Common myeloid progenitor, CD34-positive (primary cell): ENCODE measurements at places on chromosomes 11 and 22.

DNA sequence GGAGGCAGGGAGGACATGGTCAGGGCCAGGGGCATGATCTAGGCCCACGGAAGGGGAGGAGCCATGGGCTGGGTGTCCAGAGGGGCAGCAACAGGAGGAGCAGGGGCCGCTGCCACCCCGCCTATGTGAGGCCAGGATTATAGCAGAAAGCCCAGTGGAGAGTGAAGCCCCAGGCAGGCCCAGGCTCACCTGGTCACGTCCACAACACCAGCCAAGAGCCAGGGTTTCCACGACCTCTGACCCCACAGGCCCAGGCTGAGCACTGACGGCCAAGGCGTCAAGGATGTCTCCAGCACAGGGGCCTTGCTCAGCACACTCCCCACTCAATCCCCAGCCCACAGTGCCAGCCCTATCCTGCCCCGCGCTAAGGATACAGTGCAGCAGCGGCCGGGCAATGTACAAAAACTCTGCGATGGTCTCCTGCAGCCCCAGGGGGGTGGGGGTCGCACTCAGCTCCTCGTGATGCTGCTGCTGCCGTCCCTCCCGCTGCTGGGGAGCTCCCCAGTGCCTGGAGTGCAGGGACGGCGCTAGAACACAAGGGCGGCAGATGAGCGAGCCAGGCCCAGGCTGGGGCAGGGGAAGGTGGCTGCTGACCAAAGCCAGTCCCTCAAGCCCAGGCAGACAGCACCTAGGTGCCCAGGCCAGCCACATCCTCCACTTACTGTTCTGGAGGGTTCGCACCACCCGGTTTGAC, 3.6 kb downstream of the PEX16 start:
- H3K36me3 ChIP-seq, result peaks cover 33% of the 10 kb centered on the region
- no peak overlapping the region for H3K4me3 ChIP-seq
- H3K27me3 ChIP-seq, result no peaks in the 10 kb centered on the region

DNA sequence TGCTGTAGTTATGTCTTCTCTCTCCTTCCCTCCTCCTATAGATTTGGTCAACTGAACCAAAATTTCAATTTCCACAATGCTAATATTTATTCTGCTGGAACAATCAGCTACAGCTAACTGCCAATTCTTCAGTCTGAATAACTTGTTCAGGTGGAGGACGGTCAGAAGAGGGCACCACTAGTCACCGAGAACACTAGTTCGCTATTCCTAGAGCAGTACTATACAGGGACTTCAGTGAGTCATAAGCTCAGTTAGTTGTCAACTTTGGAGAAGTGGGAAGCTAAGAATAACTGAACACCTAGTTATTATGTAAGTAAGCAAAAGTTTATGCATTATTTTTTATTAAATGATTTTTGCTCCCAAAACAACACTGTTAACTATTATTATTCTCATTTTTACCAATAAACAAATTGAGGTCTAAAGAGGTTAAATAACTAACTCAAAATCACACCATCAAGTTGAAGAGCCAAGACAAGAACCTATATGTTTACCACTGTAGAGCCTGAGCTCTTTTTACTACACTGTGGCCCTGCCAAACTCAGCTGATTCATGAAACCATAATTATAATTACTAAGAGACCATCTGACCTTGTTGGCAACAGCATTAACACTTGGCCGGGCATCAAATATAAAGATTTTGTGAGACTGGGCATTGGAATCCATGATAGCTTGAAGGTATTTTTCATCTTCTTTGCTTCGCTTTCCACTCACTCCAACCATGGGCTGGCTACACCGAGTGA, 59.0 kb downstream of the CEP57 start:
- no peaks in the 10 kb centered on the region for H3K27me3 ChIP-seq
- no peak overlapping the region for H3K27ac ChIP-seq
- H3K4me1 ChIP-seq, result no peaks in the 10 kb centered on the region
- DNase-seq, result peak; percentile 70
- peaks cover 5% of the 10 kb centered on the region for H3K36me3 ChIP-seq

DNA sequence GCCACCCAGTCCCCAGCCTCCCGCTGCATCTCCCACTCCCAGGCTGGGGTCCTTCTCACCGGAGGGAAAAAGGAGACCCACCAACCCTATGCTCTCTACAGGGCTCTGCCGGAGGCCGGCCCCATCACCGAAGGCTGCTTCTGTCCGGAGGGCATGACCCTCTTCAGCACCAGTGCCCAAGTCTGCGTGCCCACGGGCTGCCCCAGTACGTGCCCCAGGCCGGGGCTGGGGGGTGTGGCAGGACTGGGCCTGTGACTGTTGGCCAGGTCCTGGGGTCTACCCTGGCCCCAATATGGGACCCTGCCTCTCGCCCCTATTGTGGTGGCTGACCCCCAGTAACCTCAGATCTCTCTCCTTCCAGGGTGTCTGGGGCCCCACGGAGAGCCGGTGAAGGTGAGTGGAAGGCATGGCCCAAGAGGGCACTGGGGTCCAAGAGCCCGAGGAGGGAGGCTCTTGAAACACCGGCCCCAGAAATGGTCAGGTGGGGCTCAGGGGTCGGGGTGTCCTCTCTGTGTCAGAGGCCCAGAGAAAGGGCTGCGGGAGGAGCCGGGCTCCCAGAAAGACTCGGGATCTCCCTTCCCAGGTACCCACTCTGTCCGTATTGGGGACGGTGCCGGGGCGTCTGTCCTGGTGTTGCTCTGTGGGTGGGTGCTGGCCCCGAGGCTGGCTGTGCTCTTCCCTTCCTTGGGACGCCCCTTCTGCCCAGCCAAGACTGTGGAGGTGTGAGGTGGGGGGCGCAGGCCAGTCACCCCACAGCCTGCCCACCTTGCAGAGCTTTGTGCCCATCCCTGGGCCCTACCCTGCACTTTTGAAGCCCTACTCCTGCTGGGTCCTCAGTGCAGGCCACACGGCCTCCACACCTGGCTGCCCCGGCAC, 26.1 kb upstream of the MUC5B start:
- H3K27me3 ChIP-seq, result peaks cover 10% of the 10 kb centered on the region
- no peaks in the 10 kb centered on the region for H3K4me1 ChIP-seq
- H3K4me3 ChIP-seq, result no peak overlapping the region
- no peak for DNase-seq
- no peak overlapping the region for H3K27ac ChIP-seq
- no peaks in the 10 kb centered on the region for H3K36me3 ChIP-seq

GRCh38 chr11:70400643-70401042, 2.3 kb downstream of the CTTN start:
- no peak overlapping the region for H3K4me3 ChIP-seq
- H3K27ac ChIP-seq, result no peak overlapping the region
- H3K4me1 ChIP-seq, result peaks cover 22% of the 10 kb centered on the region
- no peaks in the 10 kb centered on the region for H3K36me3 ChIP-seq

GRCh38 chr11:69352715-69353319, 58.9 kb downstream of the MYEOV start:
- H3K27me3 ChIP-seq, result no peaks in the 10 kb centered on the region
- H3K4me3 ChIP-seq, result no peak overlapping the region
- DNase-seq, result peak; percentile 8
- H3K36me3 ChIP-seq, result no peaks in the 10 kb centered on the region

- no peak overlapping the region for H3K27ac ChIP-seq
- no peak for DNase-seq
- H3K4me1 ChIP-seq, result no peaks in the 10 kb centered on the region
Observed at GRCh38 chr11:59779487-59779886, 24.3 kb downstream of the STX3 start.

GRCh38 chr11:67415501-67416304, at the start of gene CARNS1:
CARNS1 (plus strand) TSS chr11:67415678; CDS start chr11:67416200, 522 bp downstream.
- H3K36me3 ChIP-seq, result no peaks in the 10 kb centered on the region
- no peaks in the 10 kb centered on the region for H3K27me3 ChIP-seq
- H3K4me1 ChIP-seq, result peaks cover 86% of the 10 kb centered on the region
- H3K27ac ChIP-seq, result no peak within 1 kb of the TSS

- no peak overlapping the region for H3K4me3 ChIP-seq
- peaks cover 15% of the 10 kb centered on the region for H3K27me3 ChIP-seq
- H3K36me3 ChIP-seq, result no peaks in the 10 kb centered on the region
- DNase-seq, result peak; percentile 13
Observed at GRCh38 chr11:61541598-61541997, 33.0 kb downstream of the LRRC10B start.

DNA sequence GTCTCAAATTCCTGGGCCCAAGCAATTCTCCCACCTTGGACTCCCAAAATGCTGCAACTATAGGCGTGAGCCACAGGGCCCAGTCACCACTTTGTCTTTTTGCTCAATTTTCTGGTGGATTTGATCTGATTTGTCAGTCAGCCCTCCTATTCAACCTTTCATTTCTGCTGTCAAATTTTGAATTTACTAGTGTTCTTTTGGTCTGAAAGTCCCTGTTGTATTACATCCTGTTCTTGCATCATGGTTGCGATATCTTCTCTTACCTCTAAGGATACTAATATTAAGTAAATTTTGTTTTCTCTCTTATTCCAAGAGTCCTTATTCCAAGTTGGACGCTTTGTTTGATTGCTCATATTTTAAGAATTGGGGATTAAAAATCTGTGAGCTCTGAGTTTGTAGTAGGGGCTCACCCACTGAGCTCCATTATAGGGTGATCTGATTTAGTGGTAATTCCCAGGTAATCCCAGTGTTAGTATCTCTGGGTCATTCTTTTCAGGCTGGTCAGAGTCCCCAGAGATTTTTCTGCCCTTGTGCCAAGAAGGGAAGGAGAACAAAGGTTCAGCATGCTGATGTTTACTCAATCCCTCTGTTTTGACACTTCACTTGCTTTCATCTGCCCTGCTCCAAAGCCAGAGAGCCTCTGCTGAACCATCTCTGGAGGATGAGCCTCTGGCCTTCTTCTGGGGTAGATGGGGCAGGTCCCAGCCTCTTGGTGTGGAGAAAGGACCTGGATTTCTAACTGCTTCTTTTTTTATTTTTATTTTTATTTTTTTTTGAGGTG, 10.0 kb downstream of the UPB1 start:
- H3K27ac ChIP-seq, result no peak overlapping the region
- H3K27me3 ChIP-seq, result no peaks in the 10 kb centered on the region
- H3K36me3 ChIP-seq, result no peaks in the 10 kb centered on the region

GRCh38 chr11:128580612-128581011, 6.7 kb downstream of the ETS1 start:
- no peak overlapping the region for H3K4me3 ChIP-seq
- no peak overlapping the region for H3K27ac ChIP-seq
- no peaks in the 10 kb centered on the region for H3K36me3 ChIP-seq
- peaks cover 23% of the 10 kb centered on the region for H3K4me1 ChIP-seq

DNA sequence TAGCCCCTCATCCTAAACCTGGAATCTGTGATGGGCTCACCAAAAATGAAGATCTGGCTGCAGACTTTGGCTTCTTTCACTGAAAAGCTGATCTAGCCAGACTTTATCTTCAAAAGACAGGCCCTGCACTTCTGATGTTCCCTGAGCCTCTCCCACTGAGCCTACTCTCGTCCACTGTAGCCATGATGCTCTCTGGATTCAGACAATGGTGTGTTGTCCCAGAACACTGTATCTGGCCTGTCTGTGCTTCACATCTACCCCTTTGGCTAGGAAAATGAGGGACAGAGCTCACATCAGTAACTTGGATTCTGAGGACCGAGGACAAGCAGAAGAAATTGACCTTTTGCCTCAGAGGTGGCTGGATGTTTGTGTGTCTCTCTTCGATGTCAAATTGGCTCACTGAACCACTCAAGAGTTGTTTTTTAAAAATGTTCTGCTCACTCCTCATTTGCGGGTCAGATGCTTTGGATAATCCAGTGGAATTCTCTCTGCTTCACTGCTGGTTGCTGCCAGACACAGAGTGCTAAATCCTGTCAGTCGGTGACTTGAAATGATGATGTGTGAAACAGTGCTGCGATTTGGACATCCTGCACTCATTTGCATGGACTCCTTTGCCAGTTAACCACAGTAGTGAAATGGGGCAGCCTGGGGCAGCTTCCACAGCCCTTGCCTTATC, 67.5 kb downstream of the ARFGAP2 start:
- no peak overlapping the region for H3K4me3 ChIP-seq
- DNase-seq, result no peak
- peaks cover 6% of the 10 kb centered on the region for H3K36me3 ChIP-seq
- H3K27me3 ChIP-seq, result no peaks in the 10 kb centered on the region
- H3K4me1 ChIP-seq, result no peaks in the 10 kb centered on the region

DNA sequence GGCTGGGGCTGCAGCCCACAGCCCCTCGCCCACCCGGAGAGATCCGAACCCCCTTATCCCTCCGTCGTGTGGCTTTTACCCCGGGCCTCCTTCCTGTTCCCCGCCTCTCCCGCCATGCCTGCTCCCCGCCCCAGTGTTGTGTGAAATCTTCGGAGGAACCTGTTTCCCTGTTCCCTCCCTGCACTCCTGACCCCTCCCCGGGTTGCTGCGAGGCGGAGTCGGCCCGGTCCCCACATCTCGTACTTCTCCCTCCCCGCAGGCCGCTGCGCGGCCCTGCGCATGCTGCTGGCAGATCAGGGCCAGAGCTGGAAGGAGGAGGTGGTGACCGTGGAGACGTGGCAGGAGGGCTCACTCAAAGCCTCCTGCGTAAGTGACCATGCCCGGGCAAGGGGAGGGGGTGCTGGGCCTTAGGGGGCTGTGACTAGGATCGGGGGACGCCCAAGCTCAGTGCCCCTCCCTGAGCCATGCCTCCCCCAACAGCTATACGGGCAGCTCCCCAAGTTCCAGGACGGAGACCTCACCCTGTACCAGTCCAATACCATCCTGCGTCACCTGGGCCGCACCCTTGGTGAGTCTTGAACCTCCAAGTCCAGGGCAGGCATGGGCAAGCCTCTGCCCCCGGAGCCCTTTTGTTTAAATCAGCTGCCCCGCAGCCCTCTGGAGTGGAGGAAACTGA, 731 bp downstream of the GSTP1 start:
- peak; percentile 65 for DNase-seq
- H3K4me3 ChIP-seq, result peak overlapping the region; percentile 70
- H3K27ac ChIP-seq, result peak overlapping the region; percentile 83
- H3K36me3 ChIP-seq, result peaks cover 20% of the 10 kb centered on the region

- H3K36me3 ChIP-seq, result no peaks in the 10 kb centered on the region
- H3K4me3 ChIP-seq, result no peak overlapping the region
- H3K27me3 ChIP-seq, result no peaks in the 10 kb centered on the region
- H3K27ac ChIP-seq, result no peak overlapping the region
Observed at GRCh38 chr11:70111269-70112016, 33.3 kb downstream of the ANO1 start.

DNA sequence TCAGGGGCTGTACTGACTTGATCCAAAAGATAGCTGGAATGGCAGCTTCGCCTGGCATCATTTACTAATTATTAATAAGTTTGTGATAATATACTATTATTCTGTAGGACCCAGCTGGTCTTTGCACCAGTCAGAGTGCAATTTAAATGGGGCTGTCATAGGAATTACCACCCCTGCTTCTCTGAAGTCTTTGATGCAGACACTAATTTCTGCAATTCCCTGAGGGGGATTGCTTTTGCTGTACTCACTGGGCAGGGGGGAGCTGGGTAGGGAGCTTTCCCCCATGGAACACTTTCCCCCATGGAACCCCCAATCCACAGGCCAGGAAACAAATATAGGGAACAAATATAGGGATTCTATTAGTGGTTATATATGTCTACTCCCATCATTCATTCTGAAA, 54.9 kb upstream of the TSKU start:
- H3K4me3 ChIP-seq, result no peak overlapping the region
- H3K27me3 ChIP-seq, result peaks cover under 1% of the 10 kb centered on the region
- H3K36me3 ChIP-seq, result no peaks in the 10 kb centered on the region
